ENCODE measurements at places on chromosomes 2 and 18.

DNA sequence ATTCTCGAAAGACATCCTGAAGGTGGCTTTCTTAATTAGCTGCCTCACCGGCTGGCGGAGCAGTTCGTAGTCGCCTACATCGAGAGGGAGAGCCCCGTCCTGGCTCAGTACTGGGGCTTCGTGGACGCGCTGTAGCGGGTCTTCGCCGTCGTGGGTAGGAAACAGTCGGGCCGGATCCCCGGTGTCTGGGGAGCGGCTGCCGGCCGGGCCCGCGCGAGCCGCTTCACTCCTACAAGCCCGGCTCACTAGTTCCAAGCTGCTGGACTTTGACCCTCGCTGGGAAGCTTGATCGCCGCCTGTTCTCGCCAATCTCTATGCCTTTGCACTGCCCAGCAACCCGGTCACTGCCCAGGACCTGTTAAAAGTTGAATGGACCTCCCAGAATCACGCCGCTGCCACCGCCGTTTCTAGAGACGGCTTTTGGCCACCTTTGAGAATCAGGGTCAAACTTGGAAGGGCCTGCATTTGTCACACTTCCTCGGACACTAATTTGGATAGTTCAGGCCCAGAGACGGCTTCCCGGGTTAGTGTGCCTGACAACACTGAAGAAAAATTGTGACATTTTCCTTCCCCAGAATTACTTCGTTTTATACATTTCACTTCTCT is 41.4 kb upstream of the AKAIN1 start:
- DNase-seq: peak; percentile 0

GRCh38 chr2:238527565-238527964 is 100.8 kb downstream of the ASB1 start:
- DNase-seq: no peak

DNA sequence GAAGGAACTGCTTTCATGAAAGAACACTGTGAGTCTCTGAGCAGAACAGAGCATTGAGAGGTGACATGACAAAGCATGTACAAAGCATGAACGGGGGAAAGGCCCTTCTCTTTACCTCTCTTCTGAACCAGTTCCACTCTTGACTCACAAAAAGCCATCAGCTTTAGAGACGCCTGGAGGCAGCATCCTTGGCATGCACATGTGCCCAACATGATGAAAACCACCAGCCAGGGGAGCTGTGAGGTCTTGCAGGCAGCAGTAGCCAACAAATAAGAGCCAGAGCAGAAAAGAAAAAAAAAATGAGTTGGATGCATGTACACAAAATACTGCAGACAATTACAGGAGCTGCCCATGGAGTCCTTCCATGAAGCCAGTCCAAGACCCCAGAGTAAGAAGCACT is 95.5 kb upstream of the AGAP1 start:
- no peak for DNase-seq

DNA sequence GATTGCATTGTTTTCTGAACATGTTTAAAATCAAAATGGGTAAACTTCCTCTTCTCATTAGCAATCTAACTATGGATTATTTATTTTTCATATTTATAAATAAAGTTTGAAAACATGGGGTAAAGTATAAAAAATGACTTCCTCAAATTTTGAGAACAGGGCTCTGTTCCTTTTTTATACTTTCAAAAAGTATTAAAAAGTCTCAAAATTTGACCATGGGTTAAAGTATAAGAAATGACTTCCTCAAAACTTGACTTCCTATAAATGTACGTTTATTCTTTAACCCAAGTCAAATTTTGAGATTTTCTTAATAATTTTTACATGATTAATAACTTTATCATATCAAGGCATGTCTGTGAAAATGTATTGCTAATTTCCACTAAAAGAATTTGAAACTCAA is 512.4 kb downstream of the GALR1 start:
- no peak for DNase-seq

DNA sequence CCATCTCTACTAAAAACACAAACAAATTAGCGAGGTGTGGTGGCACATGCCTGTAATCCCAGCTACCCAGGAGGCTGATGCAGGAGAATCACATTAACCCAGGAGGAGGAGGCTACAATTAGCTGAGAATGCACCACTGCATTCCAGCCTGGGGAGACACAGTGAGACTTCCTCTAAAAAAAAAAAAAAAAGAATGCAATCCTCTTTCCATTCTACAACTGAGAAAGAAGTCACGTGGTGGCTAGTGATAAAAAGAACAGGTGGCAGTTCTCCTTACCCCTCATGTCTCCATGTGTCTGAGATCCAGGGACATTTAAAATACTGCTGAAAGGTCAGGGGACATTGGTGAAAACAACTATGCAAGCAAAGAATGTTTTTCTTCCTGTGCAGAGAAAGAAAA is 24.4 kb upstream of the GPR39 start:
- DNase-seq: no peak

DNA sequence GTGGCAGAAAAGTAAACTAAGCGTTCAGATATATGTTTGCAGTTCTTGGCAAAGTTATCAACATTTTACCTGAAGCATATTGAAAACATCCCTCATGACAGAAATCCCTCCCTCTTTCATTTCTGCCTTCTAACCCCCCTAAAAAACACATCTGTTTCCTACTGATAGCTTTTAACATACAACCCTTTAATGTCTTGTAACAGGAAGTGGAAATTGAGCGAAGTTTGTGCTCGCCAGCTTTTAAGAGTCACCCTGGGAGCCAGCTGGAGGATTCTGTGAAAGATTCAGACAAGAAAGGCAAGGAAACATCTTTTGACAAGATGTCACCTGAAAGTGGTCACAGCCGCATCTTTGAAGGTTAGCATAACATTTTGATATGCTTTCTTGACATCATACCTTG is 247.4 kb downstream of the XIRP2 start:
- no peak for DNase-seq
